ENCODE measurements at places on chromosomes 4 and X.

GRCh38 chrX:1292575-1293290 is 24.1 kb downstream of the CSF2RA start:
- no peak for DNase-seq

DNA sequence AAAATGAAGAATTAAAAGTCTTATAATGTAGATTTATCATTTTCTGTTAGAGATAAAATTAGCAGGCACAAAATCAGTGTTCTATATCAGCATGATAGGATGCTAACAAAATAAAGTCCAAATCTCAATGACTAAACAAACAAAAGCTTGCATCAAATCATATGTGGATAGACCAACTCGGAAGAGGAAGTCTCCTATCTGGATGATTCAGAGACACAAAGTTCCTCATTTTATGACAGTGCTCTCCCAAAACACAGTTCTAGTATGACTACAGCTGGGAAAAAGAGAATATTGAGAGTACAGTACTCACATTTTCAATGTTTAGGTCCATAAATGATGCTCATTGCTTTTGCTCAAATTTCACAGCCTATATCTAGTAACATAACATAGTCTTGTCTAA is 376.1 kb upstream of the CTSO start:
- DNase-seq: no peak

GRCh38 chr4:72084587-72085011 is 52.8 kb downstream of the NPFFR2 start:
- no peak for DNase-seq

- DNase-seq: no peak
These were observed 10.8 kb upstream of the CITED1 start for GRCh38 chrX:72316408-72317110.
